ENCODE measurements at places on chromosomes 2 and 18.
A peak's percentile ranks its signal among the peaks of the same experiment; 100 is the strongest.

DNA sequence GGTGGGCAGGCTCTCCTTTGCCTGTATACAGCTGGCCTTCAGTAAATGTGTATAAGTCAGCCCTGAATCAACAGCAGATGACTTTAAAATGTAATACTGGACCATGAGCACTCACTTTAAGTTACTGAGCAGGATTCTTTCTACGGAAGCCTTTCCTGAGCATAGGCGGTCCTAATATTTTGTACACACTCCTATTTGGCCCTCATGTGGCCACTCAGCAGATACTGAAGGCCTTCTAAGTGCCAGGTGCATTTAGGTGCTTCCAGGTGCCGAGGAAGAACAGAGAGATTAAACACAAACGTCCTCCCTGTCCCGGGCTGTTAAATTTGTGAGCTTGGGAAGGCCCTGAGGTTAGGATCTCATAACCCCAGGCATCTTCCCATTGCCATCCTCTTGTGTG is 27.0 kb downstream of the UXS1 start:
- no peak for DNase-seq

DNA sequence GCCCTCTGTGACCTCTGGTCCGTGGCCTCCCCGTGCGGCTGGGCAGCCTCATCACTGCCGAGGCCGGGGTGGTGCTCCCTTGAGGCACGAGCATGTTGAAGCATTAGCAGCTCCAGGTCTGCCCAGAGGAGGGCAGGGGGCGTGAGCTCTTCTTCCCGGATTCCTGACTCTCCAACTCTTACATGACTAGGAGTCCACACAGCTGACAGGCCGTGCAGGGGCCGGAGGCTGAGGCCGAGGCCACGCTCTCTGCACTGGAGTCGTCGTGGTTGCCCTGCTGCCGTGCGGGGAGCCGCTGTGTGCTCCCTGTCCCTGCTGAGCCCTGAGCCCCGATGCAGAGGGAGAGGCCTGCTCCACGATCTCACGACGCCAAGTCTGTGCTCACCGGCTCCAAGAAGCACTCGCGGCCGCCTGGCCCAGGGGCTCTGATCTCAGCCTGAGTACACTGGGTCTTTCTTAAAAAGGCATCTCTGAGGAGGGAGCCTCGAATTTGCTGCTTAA is 19.4 kb upstream of the KCNG2 start:
- DNase-seq, result no peak

GRCh38 chr2:157460897-157461296 is 17.0 kb upstream of the CYTIP start:
- peak; percentile 18 for DNase-seq

GRCh38 chr2:177245010-177245422 is 19.5 kb downstream of the NFE2L2 start:
- peak; percentile 79 for DNase-seq

DNA sequence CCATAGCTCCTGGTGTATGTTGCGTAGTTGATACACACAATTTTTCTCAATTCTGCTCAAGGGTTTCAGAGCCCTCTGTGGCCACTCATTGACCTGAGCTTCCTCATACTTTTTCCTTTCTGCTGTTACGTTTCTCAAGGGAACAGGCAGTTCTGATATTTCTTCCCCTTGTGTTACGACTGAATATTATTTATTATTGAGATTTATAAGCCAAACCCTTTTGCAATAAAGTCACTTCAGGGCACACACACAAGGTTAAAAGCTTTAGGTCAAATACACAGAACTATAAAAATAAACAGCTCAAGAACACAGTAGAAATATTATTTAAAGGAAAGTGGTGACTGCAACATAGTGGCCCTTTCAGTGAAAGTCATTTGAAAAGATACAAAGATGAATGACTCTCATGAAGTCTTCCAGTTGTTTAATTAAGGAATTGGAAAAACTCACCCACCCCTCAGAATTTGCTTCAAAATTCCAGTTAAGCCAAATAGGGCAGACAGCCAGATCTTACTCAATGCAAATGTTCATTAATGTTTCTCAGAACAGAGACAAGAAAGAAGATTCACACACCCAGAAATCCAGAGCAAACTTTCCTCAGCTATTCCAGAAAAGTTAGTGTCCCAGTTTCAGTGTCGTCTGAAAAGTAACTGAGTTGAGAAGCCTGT is 179.7 kb downstream of the TRIB2 start:
- DNase-seq, result no peak

DNA sequence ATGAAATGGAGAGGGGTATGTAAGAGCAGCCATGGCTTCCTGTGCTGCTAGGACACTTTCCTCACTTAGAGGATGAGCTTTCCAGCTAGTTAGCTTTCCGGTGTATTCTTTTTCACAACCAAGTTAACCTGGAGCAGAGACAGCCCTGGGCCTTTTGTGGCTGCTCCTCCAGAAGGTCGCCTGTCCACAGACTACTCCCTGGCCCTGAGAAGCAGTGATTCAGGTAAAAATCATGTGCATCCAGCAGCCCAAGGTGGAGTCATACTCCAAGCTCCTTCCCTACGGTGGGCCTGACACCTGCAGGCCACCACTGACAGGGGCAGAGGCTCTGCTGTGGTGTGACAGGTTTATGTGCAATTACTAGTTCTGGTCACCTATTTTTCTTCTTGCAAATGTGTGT is 187.2 kb downstream of the ANKRD30B start:
- DNase-seq, result no peak

DNA sequence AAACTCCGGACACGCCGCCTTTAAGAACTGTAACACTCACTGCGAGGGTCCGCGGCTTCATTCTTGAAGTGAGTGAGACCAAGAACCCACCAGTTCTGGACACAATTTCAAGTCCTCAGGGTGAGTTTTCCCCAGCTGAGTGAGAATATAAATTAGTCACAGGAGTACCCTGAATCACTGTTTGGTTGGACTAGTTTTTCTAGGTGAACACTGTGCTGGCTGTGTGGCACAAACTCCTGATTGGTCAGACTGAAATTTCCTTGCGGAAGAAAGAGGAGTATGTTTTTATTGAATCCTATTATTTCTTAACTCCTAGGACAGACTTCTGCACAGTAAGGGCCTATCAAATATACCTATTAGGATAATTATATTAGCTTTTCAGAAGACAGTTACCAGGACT is 288.1 kb upstream of the UBE2E3 start:
- DNase-seq, result no peak

DNA sequence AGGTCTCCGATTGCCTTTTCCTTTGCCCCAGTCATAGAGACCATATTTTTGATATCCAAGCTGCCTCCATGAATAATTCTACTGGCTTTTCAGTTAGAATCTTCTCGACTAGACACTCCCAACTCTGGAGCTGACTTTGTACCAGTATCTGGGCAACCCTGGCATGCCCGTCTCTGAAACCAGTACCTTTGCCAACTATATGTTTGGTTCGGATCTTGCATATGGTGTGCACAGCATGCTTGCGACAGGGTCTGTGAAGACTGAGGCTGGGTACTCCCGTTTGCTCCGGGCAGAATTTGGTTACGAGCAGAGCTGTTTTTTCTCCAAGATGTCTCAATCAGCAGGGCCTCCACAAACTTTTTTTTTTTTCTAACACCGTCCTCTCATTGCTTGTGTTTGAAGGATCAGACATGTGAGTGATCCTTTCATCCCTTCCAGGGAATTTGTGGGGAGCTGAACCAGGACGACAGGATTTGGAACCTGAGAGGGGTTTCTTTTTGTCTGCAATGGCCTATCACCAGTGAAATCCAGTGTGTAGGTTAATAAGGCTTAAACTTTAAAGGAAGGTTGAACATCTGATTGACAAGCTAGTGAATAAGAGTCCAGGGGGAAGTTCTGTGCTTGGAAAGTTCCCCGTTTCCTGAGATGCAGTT is 322.3 kb downstream of the MYCN start:
- DNase-seq, result no peak

DNA sequence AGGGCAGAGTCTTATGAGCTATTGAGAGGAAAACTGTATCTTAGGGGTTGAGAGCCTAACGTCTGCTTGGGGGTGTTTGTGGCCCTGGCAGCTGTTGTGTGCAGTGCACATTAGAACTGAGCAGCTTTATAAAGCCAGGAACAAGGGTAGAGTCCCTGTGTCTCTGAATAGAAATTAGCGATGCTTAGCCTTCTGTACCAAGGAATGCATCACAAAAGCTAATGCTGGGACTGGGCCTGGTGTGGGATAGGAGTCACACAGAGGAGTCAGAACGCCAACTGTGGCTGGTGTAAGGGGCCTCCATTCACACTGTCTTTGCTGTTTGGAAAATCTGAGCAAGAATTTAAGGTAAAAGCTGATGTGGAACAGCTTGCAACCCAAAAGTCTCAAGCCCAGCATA is 283.2 kb downstream of the SOX11 start:
- no peak for DNase-seq

- DNase-seq, result no peak
Measured at GRCh38 chr18:42429196-42429595, 474.2 kb downstream of the PIK3C3 start.

- no peak for DNase-seq
Measured at GRCh38 chr2:68371581-68371980, 6.5 kb downstream of the PLEK start.

- no peak for DNase-seq
Measured at GRCh38 chr2:30147196-30147714, 448 bp downstream of the YPEL5 start.

GRCh38 chr2:142857256-142858164 is 20.0 kb upstream of the KYNU start:
- peak; percentile 35 for DNase-seq

- DNase-seq, result no peak
Measured at GRCh38 chr2:4219101-4219500, 515.7 kb downstream of the DCDC2C start.

DNA sequence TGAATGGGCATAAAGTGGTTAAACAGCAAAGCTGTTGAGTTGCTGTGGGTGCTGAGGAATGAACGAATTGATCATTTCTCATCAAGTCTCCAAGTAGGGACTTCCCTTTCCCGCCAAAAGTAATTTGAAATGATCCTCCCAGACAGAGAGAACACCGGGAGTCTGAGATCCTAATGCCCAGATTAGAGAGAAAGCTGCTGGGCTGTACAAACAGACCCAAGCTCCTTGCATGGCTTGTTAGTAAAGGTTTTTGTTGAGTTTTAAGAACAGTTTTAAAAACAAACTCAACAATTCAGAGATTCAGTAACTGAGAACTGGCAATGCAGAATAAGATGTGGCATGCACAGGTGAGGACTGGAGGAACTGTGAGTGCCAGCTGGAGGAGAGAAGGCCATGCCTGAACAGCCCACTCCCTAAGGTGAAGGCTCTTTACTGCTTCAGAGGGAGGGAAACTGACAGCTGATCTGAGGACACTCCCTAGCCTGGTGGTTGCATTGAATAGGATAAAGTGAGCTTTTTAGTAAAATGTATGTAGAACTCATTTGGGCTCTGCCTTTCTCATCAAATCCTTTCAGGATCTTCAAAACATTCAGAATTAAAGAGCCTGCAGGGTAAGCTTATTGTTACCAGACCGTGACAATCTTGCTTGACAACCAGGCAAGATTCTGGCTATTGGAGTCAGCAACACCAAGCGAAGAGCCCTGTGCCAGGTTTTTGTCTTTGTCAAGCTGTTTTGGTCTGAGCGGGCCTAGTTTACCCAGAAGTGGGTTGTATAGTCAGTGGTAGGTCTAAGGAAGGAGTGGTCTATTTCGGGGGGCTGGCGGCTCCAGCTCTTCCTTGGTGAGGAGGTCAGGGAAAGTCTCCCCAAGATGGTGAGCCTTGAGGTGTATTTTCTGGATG is 63.2 kb upstream of the IGFBP5 start:
- no peak for DNase-seq

GRCh38 chr2:168962636-168963035 is 61.5 kb downstream of the G6PC2 start:
- peak; percentile 55 for DNase-seq

GRCh38 chr2:145253492-145253891 is 733.6 kb upstream of the ZEB2 start:
- no peak for DNase-seq

GRCh38 chr2:13413989-13414388 is 697.3 kb downstream of the TRIB2 start:
- no peak for DNase-seq

GRCh38 chr2:8265476-8266226 is 416.2 kb upstream of the ID2 start:
- DNase-seq, result no peak

- no peak for DNase-seq
Measured at GRCh38 chr2:1633936-1634587, 110.3 kb downstream of the PXDN start.

DNA sequence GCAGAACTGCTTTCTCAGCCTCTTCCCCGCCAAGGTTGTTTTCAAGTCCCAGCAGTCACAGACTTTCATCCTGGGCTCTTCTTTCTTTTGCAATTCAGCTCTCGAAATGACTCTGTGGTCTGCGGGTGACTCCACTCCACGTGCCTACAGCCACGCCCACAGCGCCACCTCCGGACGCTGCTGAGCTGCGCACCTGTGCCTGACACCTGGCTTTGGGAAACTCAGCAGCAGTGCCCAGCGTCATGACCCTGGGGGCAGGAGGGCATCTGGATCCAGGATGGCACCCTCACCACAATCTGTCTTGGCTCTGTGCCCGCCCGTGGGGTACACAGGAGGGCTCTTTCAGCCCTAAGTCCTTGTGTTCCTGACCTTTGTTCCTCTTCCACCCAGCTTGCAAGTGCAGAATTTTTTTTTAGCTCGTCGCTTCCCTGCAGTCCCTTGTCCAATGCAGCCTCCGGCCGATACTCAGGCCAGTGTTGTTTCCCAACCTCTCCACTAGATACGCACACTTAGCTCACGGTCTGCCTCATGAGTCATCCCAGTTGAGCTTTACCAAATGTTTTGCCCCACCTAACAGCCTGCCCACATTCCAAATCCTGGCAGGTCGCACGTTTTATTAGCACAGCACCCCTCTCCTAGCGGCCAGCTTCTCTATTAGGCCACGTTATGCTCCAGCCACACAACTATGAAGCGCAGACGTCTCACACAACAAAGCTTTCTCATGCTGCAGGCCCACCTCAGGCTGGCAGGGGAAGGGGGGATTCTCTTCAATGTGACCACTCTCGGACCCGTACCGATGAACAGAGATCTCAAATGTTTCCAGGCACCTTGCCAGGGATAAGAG is 6.5 kb upstream of the CAPN10 start:
- DNase-seq, result peak; percentile 94

GRCh38 chr18:49519101-49519971 is 32.3 kb upstream of the C18orf32 start:
- DNase-seq, result no peak

- no peak for DNase-seq
Measured at GRCh38 chr2:28796620-28797019, 14.0 kb upstream of the SPDYA start.

- DNase-seq, result no peak
Measured at GRCh38 chr2:28702415-28702861, 49.2 kb upstream of the PPP1CB start.

- DNase-seq, result no peak
Measured at GRCh38 chr2:203739351-203739750, 32.9 kb downstream of the CD28 start.

Data from cardiac fibroblast (primary cell).